ENCODE measurements at places on chromosomes 7 and 10.
A peak's percentile ranks its signal among the peaks of the same experiment; 100 is the strongest.

DNA sequence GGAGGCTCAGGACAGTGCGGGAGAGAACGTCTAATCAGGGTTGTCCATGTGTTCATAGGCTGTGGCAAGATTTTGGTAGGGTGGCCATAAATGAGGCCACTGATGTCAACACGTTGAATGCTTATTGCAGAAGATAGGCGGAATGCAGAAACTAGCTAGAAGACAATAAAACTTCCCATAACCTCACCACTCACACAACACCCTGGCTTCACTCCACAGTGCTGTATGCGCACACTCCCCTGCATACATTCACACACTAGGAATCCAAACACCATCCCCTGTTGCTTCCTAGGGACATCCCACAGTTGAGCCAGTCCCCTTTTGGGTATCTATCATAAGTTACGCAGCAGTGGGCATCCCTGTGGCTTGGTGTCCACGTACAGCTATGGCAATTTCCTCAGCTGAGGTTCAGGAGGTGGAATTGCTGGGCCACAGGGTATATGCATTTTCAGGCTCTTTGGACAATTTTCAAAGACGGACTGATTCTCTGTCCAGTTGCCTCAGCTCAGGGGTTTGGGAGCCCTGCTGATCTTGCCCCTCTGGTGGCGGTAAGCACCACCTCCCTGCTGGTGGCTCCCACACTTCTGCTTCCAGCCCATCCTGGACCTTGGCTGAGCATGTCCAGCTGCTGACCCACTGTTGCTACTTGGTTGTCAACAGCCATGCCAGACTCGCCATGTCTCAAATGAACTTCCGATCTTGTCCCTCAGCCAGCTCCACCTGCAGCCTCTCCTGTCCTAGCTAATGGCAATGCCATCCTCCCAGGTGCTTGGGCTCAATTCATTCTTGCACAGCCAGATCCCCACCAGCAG is 36.4 kb downstream of the CDH23 start:
- no peaks in the 10 kb centered on the region for H3K27me3 ChIP-seq
- H3K27ac ChIP-seq: no peak overlapping the region
- no peak overlapping the region for H3K4me3 ChIP-seq
- no peak for DNase-seq
- H3K36me3 ChIP-seq: no peaks in the 10 kb centered on the region

- no peaks in the 10 kb centered on the region for H3K36me3 ChIP-seq
- H3K27me3 ChIP-seq: peaks cover 4% of the 10 kb centered on the region
- H3K4me1 ChIP-seq: no peaks in the 10 kb centered on the region
- no peak overlapping the region for H3K4me3 ChIP-seq
Measured at GRCh38 chr10:75272896-75273295, 37.1 kb upstream of the COMTD1 start.

DNA sequence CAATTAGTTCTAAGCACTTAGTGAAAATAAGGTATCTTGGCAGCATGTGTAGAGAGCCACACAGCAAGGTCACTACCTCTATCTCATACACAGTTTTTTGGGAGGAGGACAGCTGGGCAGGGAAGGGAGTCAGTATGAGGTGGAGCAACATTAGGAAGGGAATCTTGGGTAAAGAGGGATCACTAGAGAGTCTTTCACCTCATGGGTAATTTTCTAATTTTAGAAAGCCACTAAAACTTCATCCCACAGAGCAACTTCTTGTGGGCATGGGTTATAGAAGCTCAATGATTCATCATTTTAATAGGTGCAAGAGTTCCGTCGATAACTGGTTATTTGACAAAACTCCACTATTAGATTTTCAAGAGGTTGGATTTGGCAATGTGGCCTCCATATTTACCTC is 2.5 kb downstream of the NRAP start:
- no peak for DNase-seq
- H3K27ac ChIP-seq: no peak overlapping the region
- no peaks in the 10 kb centered on the region for H3K36me3 ChIP-seq
- H3K27me3 ChIP-seq: no peaks in the 10 kb centered on the region

DNA sequence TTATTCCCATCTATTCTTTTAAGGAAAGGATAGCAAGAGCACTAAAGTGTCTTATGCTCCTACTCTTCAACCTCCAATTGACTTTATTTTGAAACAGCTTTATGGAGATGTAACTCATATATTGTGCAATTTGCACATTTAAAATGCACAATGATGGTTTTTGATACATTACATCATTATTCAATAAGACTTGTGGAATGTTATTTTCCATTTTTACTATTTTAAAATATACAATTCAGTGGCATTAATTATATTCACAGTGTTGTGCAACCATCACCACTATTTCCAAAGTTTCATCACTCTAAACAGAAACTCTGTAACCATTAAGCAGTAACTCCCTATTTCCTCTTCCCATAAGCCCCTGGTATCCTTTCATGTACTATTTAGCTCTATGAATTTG is 489.8 kb downstream of the NEBL start:
- no peaks in the 10 kb centered on the region for H3K27me3 ChIP-seq
- no peaks in the 10 kb centered on the region for H3K4me1 ChIP-seq
- no peak overlapping the region for H3K27ac ChIP-seq
- no peak for DNase-seq

GRCh38 chr10:27914888-27915287 is 84.0 kb downstream of the ODAD2 start:
- no peak overlapping the region for H3K4me3 ChIP-seq
- no peaks in the 10 kb centered on the region for H3K36me3 ChIP-seq
- no peak for DNase-seq
- no peaks in the 10 kb centered on the region for H3K4me1 ChIP-seq
- no peaks in the 10 kb centered on the region for H3K27me3 ChIP-seq
- no peak overlapping the region for H3K27ac ChIP-seq

DNA sequence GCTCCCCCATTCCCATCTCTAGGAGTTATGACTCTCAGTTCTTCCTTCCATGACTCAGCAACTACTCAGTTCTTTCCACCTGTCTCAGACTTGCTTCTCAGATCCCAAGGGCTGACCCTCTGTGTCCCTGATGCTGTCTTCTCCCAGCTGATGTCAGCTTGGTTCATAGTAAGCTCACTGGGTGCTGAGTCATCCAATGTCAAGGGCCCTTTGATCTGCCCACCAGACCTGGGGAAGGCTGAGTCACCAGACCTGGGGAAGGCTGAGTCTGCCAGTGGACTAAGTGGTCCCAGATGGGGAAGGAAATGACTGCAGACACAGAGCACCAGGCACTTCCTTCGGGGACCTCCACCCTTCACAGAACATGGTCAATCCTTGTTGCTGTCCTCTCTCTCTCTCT is 76.1 kb upstream of the ZEB1 start:
- DNase-seq: no peak
- H3K27me3 ChIP-seq: no peaks in the 10 kb centered on the region
- no peak overlapping the region for H3K4me3 ChIP-seq

GRCh38 chr7:27605283-27605682 is 57.4 kb downstream of the HIBADH start:
- H3K4me1 ChIP-seq: no peaks in the 10 kb centered on the region
- H3K27me3 ChIP-seq: no peaks in the 10 kb centered on the region
- H3K36me3 ChIP-seq: no peaks in the 10 kb centered on the region
- no peak overlapping the region for H3K4me3 ChIP-seq
- no peak for DNase-seq

- H3K4me1 ChIP-seq: peaks cover 6% of the 10 kb centered on the region
- no peak for DNase-seq
- H3K4me3 ChIP-seq: no peak overlapping the region
- peaks cover 49% of the 10 kb centered on the region for H3K36me3 ChIP-seq
Measured at GRCh38 chr10:102815790-102816549, 21.2 kb downstream of the CYP17A1 start.

GRCh38 chr7:80127412-80128160 is 7.0 kb upstream of the GNAI1 start:
- H3K27me3 ChIP-seq: no peaks in the 10 kb centered on the region
- H3K4me3 ChIP-seq: no peak overlapping the region

- H3K4me1 ChIP-seq: peaks cover 6% of the 10 kb centered on the region
- H3K27ac ChIP-seq: no peak overlapping the region
- no peak overlapping the region for H3K4me3 ChIP-seq
- no peak for DNase-seq
- no peaks in the 10 kb centered on the region for H3K36me3 ChIP-seq
Measured at GRCh38 chr7:81150951-81151361, 232.1 kb upstream of the SEMA3C start.

- H3K36me3 ChIP-seq: no peaks in the 10 kb centered on the region
- H3K27ac ChIP-seq: no peak overlapping the region
- H3K27me3 ChIP-seq: no peaks in the 10 kb centered on the region
- peak; percentile 73 for DNase-seq
- no peak overlapping the region for H3K4me3 ChIP-seq
Measured at GRCh38 chr7:144908943-144909556, 73.2 kb upstream of the TPK1 start.

DNA sequence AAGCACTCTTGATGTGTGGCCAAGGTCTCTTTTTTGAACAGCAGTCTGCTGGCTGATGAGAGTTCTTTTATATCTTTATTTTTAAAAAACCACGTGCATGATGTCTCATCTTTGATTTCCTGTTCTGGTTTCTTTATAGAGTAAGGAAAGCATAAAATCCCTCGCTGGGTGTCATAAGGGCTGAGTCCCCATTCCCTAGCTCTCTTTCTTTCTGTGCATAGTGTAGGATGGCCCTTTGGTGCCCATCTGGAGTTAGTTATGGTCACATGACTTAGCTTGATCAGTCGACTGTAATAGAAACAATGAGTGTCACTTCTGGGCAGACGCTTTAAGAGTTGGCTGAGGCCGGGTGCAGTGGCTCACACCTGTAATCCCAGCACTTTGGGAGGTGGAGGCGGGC is 38.5 kb downstream of the GHRHR start:
- no peaks in the 10 kb centered on the region for H3K4me1 ChIP-seq
- no peak overlapping the region for H3K4me3 ChIP-seq
- H3K27ac ChIP-seq: no peak overlapping the region

DNA sequence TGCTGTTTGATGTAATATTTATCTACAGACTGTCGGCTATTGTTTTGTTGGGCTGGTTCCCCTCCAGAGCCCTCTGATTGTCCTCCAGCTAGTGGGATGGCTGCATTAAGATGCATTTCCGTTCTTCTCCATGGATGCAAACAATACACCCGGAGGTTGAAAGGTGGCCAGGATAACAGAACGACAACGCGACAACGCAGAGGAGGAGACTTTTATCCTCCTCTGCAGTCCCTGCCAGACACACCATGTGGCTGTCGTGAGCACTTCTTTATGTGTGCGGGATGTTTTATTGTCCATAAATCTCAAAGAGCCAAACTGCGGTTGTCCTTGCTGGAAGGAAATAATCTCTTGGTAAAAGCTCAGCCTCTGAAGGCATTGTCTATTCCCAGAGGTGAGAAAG is 39.1 kb upstream of the TCERG1L start:
- no peak overlapping the region for H3K4me3 ChIP-seq
- H3K27me3 ChIP-seq: no peaks in the 10 kb centered on the region
- no peaks in the 10 kb centered on the region for H3K36me3 ChIP-seq
- no peak for DNase-seq

DNA sequence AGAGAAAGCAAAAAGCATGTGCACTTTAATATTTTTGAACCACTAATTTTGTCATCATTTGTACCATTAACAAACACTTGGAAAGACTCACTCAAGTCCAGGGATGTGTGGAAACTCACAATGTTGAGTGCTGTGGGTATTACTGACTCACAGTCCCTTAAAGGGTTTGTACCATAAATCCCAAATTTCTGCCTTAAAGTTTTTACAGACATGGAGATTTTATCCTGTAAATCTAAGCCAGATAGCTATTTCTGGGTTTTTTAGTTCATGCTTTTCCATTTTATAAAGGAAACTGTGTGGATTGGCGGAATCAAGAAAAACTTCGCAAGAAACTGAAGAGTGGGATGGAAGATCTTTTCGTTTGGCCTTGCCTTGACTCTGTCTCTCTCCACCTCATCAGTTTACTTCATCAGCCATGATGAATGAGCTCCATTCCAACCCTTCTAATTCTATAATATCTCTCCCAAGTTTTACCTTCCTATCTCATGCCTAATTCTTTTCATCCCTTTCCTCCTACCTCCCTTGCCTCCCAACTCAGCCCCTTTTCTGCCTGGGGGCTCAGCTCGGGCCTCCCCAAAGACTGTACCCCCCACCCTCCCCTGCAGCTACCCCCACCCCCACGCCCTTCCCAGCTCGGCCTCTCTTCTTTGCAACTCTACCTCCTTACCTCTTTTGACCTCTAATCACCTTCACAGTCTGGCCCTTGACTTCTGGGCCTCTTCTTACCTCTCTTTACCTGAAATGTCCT is 218.5 kb upstream of the MKLN1 start:
- H3K36me3 ChIP-seq: no peaks in the 10 kb centered on the region
- no peaks in the 10 kb centered on the region for H3K27me3 ChIP-seq
- peak overlapping the region; percentile 67 for H3K4me3 ChIP-seq
- H3K27ac ChIP-seq: peak overlapping the region; percentile 37

GRCh38 chr7:155804897-155805825 is 7.1 kb downstream of the SHH start:
- H3K4me1 ChIP-seq: no peaks in the 10 kb centered on the region
- H3K27me3 ChIP-seq: peaks cover 6% of the 10 kb centered on the region
- no peak overlapping the region for H3K4me3 ChIP-seq
- DNase-seq: peak; percentile 80
- H3K27ac ChIP-seq: no peak overlapping the region

GRCh38 chr7:142790056-142790455 is 19.3 kb downstream of the PRSS2 start:
- H3K4me1 ChIP-seq: no peaks in the 10 kb centered on the region
- no peak overlapping the region for H3K27ac ChIP-seq
- peaks cover 34% of the 10 kb centered on the region for H3K27me3 ChIP-seq
- no peaks in the 10 kb centered on the region for H3K36me3 ChIP-seq
- DNase-seq: no peak
- H3K4me3 ChIP-seq: no peak overlapping the region

DNA sequence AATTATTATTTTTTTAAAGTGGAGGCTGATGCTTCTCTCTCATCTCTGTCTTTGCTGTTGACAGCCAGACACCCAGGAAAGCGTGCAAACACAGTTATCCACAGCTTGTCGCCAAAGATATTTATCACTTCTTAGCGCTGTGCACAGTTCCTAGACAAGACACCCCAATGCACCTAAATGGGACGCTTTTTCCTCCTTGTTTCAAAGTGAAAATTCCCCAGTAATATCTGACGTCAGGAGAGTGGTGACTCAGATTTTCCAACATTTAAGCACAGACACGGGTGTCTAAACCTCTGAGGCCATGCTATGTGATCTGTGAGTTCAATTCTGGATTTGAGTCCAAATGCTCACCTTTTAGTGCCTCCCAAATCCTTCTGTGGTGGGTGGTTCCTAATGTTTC is 151.6 kb downstream of the EMX2 start:
- DNase-seq: no peak
- no peaks in the 10 kb centered on the region for H3K4me1 ChIP-seq
- H3K27ac ChIP-seq: no peak overlapping the region
- no peaks in the 10 kb centered on the region for H3K36me3 ChIP-seq
- peaks cover 12% of the 10 kb centered on the region for H3K27me3 ChIP-seq
- no peak overlapping the region for H3K4me3 ChIP-seq

DNA sequence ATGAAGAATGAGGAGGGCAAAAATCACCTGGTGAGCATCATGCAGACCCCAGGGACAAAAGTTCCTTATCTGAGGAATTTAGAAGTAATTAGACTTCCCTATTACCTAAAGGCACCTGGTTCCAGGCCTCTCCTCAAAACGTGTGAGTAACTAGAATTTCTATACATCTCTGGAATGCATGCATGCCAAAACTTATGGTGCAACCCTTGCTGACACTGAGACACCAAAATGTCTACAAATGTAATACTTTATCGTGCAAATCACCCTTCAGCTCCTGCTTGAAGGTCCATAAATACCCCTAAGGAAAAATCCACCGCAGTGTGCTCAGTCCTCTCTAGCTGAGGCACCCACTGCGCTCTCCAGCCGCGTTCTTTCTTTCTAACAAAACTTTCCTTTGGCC is 84.2 kb downstream of the PAXIP1 start:
- H3K36me3 ChIP-seq: no peaks in the 10 kb centered on the region
- H3K4me1 ChIP-seq: no peaks in the 10 kb centered on the region
- H3K4me3 ChIP-seq: no peak overlapping the region
- no peak overlapping the region for H3K27ac ChIP-seq
- no peaks in the 10 kb centered on the region for H3K27me3 ChIP-seq

Data from small intestine (tissue), 16 donors.